CD4-positive, alpha-beta T cell treated with Interleukin-4 for 1 hour (primary cell): ENCODE measurements at places on chromosomes 12 and 14.

DNA sequence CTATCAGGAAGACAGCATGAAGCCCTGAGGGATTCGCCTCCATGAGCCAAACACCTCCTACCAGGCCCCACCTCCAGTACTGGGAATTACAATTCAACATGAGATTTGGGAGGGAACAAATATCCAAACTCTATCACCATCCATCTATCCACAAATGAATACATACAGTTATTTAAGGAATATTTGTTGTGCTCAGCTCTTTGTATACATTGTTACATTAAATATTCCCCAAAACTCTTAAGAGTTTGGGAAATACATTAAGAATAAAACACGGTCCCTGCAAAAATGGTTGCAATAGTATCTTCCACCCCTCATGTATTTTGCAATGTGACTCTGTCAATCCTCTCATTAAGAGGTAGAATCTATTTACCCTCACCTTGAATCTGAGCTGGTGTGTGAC is 109.8 kb upstream of the PLXNC1 start:
- no peak for DNase-seq

DNA sequence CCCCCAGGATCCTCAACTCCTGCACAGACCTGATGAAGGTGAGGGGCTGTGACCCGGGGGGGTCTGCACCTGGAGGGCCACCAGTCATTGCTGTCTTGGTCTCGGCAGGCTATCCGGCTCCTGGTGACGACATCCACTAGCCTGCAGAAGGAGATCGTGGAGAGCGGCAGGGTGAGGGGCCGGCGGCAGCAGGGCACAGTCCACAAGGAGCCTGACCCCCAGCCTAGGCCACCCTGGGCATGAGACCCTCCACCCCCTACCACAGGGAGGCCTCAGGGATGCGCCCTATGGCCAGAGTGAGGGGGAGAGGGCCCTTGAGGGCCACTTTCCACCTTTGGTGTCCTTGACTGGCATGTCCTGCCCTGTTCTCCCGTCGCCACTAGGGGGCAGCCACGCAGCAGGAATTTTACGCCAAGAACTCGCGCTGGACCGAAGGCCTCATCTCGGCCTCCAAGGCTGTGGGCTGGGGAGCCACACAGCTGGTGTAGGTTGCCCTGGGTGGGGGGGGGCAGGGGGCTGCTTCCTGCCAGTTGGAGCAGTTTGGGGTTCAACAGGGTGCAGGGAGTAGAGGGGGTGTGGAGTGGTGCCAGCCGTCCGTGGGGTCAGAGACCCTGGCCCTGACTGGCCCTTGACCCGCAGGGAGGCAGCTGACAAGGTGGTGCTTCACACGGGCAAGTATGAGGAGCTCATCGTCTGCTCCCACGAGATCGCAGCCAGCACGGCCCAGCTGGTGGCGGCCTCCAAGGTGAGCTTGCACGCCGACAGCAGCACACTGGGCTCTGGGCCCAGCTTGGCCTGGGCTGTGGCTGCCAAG is 25.0 kb downstream of the HIP1R start:
- DNase-seq, result peak; percentile 81

- DNase-seq, result no peak
Observed at GRCh38 chr12:112616469-112617152, 174.9 kb upstream of the RPH3A start.

- no peak for DNase-seq
Observed at GRCh38 chr12:54052438-54053002, 1.1 kb upstream of the HOXC4 start.

DNA sequence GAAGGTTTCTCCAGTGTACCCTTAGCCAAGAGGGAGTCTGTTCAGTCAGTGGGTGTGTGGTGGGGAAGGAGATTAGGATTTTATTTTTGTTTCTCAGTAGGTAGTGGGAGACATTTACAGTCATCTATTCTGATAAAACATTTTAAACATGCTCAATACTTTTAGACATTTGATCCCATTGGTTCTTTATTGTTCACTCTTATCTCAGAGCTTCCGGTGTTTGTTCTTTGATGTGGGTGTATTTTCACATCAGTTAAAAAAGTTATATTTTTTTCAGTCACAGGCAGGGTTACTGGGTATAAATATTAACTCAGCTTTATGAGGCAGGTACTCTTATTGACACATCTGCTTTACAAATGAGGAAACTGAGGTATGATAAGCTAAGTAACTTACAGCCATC is 43.3 kb upstream of the LRRK2 start:
- peak; percentile 35 for DNase-seq

DNA sequence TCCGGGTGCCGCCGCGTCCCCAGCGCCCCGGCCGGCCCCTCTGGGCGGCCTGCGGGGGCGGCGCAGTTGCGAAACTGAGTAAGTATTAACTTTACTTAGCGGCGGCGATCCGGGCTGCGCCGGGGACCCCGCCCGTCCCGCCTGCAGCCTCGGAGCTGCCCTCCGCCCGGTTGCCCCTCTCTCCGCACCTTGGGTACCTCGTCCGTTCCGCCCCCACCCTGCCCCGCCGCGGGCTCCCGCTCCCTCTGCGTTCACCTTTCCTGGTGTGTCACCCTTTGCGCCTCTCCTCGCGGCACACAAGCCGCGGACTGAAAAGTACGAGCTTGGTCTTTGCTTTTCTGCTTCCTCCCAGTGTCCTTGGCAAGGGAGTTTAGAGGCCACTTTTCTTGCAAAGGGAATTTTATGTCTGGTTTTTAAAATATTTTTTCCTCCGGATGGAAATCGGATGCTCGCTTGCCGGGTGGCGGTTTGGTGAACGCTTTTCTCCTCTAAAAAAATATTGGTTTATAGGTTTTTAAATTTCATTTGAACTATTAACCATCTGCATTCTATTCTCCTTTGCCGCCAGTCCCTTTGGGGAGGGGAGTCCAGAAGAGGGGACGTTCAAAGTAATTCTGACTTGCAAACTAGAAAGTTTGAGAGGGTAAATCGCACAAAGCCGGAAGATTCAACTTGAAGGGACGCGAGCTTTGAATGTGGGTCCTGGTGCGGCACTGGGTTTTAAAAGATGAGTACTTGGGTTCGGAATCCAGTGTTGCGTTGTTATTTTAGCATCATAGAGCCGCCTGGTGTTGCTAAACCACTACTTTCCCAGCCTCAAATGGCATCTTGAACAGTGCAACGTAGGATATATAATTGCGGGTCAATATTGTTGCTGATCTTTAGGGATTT is 834 bp downstream of the RASSF8 start:
- DNase-seq, result no peak

DNA sequence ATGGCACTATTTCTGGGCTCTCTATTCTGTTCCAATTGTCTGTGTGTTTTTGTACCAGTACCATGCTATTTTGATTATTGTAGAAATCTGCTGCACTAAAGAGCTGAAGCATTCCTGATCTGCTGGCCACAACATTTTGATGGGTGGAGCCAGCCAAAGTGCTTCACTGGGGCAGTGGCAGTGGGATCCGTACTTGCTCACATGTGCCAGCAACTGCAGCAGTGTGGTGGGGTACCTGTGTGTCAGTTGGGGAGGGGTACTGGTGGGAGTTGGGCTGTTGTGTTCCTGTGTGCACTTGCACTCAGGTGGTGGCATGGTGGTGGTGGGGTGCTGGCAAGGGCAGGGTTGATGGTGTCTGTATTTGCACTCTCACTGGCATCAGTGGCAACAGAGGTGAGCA is 204.6 kb upstream of the ALG10 start:
- no peak for DNase-seq
